ENCODE measurements at places on chromosomes 2 and 18.

DNA sequence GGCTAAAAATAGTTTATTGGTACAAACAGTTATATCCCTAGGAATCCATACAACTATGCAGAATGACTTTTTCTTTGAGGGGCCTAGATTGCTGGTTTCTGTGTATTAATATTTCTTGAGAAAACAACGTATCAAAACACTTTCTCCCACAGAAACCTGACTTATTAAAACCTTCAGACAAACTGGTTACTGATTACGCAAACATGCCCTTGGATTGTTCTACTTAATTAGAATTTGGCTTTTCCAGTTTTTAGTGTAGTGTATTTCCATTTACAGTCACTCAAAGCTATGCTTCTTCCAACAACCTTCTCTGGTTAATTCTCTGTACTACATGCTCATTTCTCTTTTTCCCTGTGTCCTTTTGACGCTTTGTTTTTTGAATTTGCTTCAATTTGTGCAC, 20.0 kb downstream of the VAPA start:
- no peak for DNase-seq

DNA sequence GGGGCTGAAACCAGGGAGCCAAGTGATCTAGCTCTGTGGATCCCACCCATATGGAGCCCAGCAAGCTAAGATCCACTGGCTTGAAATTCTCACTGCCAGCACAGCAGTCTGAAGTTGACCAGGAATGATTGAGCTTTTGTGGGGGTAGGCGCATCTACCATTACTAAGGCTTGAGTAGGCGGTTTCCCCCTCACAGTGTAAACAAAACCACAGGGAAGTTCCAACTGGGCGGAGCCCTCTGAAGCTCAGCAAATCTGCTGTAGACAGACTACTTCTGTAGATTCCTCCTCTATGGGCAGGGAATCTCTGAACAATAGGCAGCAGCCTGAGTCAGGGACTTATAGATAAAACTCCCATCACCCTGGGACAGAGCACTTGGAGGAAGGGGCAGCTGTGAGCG, 96.7 kb downstream of the CCDC148 start:
- peak; percentile 17 for DNase-seq

DNA sequence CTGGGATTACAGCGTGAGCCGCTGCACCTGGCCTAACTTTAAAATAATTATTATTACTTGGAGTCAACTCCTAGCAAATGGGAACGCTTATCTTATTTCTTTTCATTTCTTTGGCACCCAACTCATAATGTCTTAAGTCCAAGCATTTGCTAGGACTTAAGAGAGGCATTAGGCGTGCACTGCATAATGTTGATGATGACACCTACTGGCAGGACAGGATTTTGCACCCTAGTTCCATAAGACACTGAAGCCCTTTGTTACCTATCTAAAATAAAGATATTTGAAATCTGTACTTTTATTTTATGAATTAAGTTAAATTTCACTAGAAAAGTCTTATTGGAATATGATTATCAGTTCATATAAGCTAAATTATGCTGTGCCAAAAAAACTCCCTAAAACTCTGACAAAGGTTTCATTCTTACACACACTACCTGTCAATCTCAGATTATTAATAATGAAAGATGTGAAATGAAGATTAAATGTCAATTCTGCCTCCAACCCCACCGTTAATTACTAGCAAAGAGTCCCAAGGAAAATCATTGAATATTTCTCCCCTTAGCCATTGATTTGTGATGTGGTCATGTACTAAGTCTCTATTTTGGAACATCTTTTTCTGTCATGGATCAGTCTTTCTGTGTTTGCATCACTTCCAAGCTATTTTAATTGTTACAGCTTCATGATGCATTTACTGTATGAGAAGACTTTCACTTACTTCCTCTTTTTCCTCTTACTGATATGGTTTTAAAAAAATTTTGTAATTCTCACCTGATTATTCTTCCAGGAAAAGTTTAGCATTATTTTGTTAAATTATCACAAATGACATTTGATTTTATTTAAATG, 12.7 kb upstream of the CDH2 start:
- no peak for DNase-seq

- DNase-seq = no peak
These were observed 45.3 kb upstream of the SPAG16 start for GRCh38 chr2:213238753-213239495.

GRCh38 chr2:51760441-51760840, 728.5 kb upstream of the NRXN1 start:
- no peak for DNase-seq

GRCh38 chr2:165008730-165009315, 53.5 kb upstream of the SLC38A11 start:
- no peak for DNase-seq

DNA sequence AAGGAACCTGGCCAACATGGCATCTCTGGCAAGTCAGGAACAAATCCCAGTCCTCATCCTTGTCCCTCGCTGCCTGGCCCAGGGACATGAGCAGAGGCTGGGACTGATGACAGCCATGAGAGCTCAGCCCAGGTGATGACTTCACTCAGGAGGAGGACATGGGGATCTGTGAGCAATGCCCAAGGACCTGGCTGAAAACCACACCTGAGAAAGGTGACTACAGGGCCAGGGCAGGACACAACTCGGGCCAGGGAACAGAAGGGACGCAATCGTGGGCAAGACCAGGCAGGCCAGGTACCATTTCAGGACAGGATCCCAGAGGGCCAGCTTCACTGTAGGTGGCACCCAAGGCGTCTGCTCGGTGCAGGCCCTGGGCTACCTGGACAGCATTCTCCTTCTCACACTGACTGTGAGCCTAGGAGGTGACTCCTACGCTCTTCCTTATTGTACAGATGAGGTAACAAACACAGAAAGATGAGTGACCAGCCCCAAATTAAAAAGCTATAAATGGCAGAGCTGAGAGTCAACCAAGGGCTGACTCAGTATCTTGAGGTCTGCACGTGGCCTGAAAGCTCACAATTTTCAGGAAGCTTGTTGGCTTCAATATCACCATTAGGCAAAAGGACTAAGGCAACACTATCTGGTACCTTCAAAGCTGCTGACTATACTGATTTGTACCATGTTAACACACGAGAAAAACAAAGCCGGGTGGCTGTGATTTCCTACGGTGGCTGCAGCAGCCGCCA, 141.1 kb downstream of the EIPR1 start:
- DNase-seq = no peak

- no peak for DNase-seq
These were observed 23.7 kb downstream of the RASGRP3 start for GRCh38 chr2:33500177-33500576.

- DNase-seq = no peak
These were observed 3.5 kb downstream of the SLC4A3 start for GRCh38 chr2:219630770-219631405.

All from T-helper 2 cell treated with Interferon-gamma antibody and Interleukin-4, amounts not matched to agents 5 μg/mL and 100 μg/mL, for 36 hours (primary cell).